SHP77 treated with DMSO at 0.1 percent for 48 hours (cell line): ENCODE measurements at places on chromosomes 12 and 14.

DNA sequence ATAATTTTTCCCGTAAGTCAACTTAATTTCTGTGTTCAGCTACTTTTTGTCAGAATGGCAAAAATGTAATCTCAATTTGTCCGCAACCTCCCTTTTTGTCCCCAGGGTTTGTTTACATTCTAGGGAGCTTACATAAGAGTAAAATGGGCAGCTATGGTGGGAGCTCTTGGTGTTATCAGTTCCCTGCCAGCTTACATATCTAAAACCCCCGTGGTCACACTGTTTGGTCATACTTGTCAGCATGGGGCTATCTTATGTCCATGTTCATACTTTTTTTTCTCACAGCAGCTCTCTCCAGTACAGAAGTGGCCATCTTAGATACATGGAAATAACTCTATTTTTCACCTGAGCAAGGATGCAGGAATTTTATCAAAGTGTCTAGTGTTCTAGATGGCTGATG is 16.7 kb downstream of the SLCO1C1 start:
- no peak for DNase-seq

DNA sequence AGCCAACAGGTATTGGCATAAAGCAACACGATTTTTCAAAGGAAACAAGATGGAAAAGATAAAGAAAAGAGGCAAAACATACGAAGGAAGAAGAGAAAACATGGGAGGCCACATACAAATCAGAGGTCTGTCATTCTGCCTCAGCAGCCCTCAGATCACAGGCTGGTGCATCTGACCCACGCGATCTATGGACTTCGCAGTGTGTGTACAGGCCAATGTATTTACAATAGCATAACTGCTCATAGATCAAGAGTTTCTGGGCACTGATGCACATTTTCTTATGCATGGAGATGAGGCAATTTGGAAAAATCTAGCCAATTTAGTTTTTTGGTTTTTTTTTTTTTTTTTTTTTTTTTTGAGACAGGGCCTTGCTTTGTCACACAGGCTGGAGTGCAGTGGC is 245.4 kb downstream of the DUSP6 start:
- no peak for DNase-seq

GRCh38 chr12:19894050-19894449 is 454.8 kb downstream of the AEBP2 start:
- DNase-seq, result no peak

DNA sequence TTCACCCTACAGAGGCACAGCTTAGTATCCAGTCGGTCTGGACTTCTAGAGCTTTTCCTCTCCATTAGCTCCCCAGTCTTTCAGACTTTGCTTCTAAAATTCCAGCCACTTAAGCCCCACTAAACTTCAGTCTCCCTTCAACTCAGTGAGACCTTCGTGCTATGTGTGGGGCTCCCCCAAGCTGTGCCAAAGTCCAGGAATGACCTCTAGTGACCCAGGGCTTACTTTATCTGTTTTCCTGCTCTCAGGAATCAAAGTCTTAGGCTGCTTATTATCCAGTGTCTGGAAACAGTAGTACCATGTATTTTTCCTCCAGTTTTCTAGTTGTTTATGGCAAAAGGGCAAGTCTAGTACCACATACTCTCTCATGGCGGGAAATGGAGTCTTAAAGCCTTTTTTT is 77.8 kb downstream of the IFT43 start:
- no peak for DNase-seq

- no peak for DNase-seq
These were observed 11.6 kb downstream of the RNASE10 start for GRCh38 chr14:20516921-20517320.

DNA sequence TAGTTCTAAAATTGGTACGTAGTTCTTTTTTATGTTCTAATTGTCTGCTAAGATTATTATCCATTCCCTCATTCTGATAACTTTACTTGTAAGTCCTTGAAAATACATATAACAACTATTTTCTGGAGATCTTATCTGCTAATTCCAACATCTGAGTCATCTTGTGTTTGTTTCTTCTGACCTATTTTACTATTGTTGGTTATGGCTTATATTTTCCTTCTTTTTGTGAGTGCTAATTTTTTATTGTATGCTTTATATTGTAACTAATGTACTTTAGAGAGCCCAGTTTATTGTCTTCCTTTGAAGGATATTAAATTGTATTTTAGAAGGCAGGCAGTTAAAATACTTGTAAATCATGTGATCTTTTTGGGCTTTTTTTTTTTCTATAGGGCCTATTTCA is 149.3 kb upstream of the LRFN5 start:
- DNase-seq, result no peak

GRCh38 chr14:86055512-86056075 is 525.6 kb downstream of the FLRT2 start:
- DNase-seq, result peak; percentile 22

DNA sequence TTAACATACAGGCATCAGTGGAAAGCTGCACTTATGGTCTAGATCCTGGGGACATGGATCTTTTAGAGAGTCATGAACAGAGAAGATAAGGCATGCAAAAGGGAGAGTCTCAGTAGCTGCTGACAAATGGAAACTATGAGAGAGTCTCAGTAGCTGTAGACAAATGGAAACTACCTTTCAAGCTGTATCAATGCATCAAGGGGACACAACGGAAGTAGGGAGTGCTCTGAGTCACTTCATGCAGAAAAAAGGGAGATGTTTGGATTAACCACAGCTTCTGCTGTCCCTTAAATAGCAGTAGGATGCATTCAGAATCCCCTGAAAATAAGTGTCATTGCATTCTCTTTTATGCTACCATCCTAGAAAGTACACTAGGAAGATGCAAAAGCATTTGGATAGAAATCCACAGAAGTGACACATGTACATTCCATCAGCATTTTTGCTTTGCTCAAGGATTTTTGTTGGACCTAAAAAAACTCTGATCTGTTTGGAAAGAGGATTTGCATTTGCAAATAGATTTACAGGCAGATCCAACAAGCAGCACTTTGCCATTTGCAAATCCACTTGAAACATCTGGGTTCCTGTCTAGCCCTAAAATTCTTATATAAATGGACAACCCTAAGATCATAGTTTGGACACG is 227.5 kb upstream of the LMO3 start:
- DNase-seq, result no peak

GRCh38 chr14:101201535-101202151 is 298.1 kb upstream of the RTL1 start:
- DNase-seq, result no peak

DNA sequence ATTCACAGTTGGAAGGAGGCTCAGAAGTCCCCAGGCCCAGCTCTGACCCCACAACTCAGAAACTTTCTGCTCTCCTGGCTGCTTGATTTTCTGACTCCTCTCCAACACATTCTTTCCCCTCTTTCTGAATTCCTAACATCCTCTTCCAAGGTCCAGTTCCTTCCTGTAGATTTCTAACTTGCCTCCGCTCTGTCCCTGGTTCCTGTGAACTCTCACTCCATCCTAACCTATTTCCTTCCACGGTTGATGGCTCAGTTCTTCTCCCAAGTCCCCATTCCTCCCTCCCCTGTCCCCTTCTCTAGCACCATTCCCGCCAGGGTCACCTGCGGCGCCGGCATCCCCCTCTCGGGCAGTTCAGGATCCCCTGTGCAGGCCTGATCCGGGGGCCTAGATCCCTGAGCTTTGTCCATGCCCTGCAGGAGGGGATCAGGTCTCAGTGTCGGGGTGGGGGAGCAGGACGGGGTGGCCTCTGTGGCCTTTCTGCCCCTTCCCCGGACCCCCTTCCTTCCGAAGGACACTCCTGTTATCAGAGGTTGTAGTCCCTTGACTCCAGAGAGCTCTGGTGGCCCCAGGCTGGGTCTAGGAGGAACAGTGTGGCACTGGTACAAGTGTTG is 6.0 kb upstream of the SLC22A17 start:
- no peak for DNase-seq

GRCh38 chr14:103158688-103159087 is 35.4 kb downstream of the TNFAIP2 start:
- no peak for DNase-seq
